ENCODE measurements at places on chromosomes 6 and 20. TPM values are rescaled to one million over a fixed set of nuclear protein-coding genes. Genes with fewer than 3 reads are reported as not detected.

Gene MYBL2
- 23.0 TPM for total RNA-seq

Gene SCGN
- total RNA-seq, result not detected

Gene PSORS1C1
- not detected for total RNA-seq

Gene EEF1A2
- 0.63 TPM for total RNA-seq

Gene RNF182
- 0.08 TPM for total RNA-seq

Gene GSTA2
- total RNA-seq, result not detected

Gene TLDC2
- not detected for total RNA-seq

Gene OPN5
- not detected for total RNA-seq

Gene PNPLA1
- total RNA-seq, result 0.13 TPM

Gene TXLNB
- 0.08 TPM for total RNA-seq

Gene VSX1
- total RNA-seq, result not detected

Gene APCDD1L
- not detected for total RNA-seq

Gene FAM217A
- total RNA-seq, result not detected

Gene HSD17B8
- 11.7 TPM for total RNA-seq

Gene BFSP1
- total RNA-seq, result 0.45 TPM

Gene BEND6
- not detected for total RNA-seq

Gene SLC22A16
- not detected for total RNA-seq

Gene EIF6
- 307 TPM for total RNA-seq

Gene HCRTR2
- not detected for total RNA-seq

Gene CCN5
- not detected for total RNA-seq

Gene ERVFRD-1
- total RNA-seq, result not detected

Gene MRPS18A
- total RNA-seq, result 75.1 TPM

Gene ZNF311
- 0.48 TPM for total RNA-seq

Gene WFDC2
- total RNA-seq, result 0.34 TPM

Gene PCK1
- 0.68 TPM for total RNA-seq

Gene C20orf202
- not detected for total RNA-seq

Gene TREML2
- 1.9 TPM for total RNA-seq

Gene PTCRA
- not detected for total RNA-seq

Gene FYN
- 505 TPM for total RNA-seq

Gene SIRPB1
- 0.73 TPM for total RNA-seq

Gene C6orf62
- 67.0 TPM for total RNA-seq

Gene PRPF6
- total RNA-seq, result 101 TPM

Gene ESF1
- total RNA-seq, result 33.0 TPM

Gene EFCAB8
- 0.40 TPM for total RNA-seq

Gene CCN6
- total RNA-seq, result 0.43 TPM

Gene TAAR5
- total RNA-seq, result not detected

Gene KIAA1755
- not detected for total RNA-seq
